ENCODE measurements at places on chromosomes 2 and 18.
A peak's percentile ranks its signal among the peaks of the same experiment; 100 is the strongest.

GRCh38 chr2:174193737-174194136 lies 54.6 kb downstream of the OLA1 start:
- no peak for DNase-seq

DNA sequence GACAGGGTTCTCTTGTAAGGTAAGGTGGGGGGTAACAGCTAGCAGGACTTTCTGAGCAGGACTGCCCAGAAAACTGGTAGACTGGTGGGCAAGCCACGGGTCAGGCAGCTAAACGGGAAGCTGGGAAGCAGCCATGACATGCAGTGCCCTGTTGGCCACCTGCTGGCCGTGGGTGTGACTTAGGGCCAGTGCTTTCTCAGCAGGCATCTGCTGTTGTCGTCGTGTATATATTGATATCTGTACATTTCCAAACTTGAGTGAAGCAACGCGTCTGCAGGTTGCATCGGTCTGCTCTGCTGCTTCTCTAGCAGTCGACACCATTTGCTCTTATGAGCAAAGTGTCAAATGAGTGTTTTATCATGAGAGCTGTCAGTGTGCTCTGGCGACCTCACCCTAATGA lies 31.0 kb downstream of the COA5 start:
- no peak for DNase-seq

DNA sequence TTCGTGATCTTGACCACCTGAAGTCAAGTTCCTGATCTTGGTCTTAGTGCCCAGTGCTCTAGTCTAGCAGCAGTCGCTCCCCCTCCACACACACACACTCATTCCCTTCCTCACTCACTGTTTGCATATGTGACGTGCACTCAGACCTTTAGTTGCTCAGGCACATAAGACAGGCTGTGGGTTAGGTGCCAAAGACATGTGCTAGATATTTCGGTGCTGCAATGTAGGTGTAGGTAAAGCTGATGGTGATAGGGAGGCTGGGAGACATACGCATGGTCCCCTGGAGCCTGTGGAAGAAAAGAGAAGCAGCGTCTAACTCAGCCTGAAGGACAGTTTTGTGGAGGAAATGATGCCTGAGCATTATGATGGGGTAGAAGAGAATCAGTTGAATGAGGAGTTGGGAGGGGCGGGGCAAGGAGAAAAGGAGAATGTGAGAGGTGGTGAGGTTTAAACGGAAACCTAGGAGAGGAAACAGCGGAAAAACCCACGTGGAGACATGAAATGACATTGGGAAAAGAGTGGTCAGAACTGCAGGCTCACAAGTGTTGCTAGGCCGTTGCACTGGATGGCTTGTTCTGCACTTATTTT lies 3.8 kb downstream of the TTC39C start:
- no peak for DNase-seq

DNA sequence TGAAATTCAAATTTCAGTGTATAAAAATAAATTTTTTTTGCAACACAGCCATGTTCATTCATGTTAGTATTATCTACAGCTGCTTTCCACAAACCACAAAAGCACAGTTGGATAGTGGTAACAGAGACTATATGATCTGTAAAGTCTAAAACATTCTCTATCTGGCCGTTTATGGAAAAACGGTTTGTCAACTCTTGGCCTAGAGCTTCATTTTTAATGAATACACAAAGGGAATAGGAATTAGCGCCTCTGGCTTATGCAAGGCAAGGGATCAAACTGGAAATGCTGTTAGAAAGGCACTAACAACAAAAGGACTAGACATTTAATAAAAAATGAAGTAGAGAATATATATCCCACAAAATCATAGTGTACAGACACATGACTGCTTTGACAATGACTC lies 211.9 kb downstream of the EXOC6B start:
- DNase-seq, result no peak

DNA sequence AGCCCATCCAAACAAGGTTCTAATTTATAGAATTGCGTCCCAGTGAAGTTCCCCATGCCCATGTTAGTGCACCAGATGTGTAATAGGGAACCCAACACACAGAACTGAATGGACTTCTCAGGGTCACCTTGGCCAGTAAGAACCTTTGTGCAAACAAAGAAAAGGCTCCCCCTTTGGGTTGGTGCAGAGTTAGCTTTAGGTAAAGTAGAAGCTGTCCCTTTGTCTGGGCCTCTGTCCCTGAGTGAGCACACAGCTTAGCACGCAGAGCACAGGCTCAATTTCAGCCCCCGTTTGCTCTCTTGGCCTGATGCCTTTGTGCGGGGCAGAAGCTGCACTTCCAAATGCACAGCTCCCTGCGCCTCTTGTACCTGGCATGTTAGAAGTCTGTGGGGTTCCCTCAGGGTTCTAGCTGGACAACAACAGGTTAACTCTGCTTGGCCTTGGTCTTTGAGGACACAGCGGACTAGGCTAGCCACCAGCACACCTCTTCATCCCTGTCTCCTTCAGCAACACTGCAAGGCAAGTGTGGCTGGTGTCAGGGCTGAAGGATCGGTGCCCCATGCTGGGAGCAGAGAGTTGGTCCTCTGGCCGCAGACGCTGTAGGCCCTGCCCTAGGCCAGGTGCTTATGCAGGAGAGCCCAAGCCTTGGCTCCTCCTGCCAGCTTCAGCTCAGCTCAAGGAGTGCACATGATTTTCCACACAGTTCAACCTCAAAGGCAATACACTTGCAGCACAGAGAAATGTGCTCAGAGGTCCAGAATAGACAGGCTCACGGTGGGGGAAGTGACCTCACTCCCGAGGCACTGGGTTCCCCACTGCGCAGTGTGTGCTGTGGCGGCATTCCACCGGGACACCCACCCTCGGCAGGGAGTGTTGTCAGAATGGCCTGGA lies 73.3 kb upstream of the FOSL2 start:
- DNase-seq, result no peak

- DNase-seq, result no peak
These were observed 132.2 kb upstream of the CXCR4 start for GRCh38 chr2:136250131-136250530.

- DNase-seq, result peak; percentile 49
These were observed 10.4 kb downstream of the TOGARAM2 start for GRCh38 chr2:28991460-28991859.

DNA sequence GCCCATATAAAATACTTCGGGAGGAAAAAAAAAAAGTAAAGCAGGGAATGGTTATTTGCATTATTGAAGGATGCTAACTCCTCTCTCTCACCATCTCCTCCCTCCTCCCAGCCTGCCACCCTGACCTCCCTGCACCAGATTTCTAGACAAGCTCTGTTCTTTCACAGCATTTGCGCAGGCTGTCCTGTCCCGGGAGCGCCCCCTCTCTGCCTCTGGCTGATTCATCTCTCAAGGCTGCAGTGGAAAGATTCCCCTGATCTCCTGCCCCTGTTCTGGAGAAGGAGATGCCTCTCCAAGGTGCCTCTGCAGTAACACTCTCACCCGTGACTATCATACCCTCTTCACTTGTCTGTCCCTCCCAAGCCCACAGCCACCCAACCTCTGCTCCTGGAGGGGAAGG lies 38.5 kb downstream of the COL4A4 start:
- DNase-seq, result peak; percentile 13

GRCh38 chr2:86617738-86618137 lies 5.9 kb downstream of the RNF103 start:
- DNase-seq, result no peak

- DNase-seq, result no peak
These were observed 34.6 kb upstream of the WDR75 start for GRCh38 chr2:189406586-189407233.

DNA sequence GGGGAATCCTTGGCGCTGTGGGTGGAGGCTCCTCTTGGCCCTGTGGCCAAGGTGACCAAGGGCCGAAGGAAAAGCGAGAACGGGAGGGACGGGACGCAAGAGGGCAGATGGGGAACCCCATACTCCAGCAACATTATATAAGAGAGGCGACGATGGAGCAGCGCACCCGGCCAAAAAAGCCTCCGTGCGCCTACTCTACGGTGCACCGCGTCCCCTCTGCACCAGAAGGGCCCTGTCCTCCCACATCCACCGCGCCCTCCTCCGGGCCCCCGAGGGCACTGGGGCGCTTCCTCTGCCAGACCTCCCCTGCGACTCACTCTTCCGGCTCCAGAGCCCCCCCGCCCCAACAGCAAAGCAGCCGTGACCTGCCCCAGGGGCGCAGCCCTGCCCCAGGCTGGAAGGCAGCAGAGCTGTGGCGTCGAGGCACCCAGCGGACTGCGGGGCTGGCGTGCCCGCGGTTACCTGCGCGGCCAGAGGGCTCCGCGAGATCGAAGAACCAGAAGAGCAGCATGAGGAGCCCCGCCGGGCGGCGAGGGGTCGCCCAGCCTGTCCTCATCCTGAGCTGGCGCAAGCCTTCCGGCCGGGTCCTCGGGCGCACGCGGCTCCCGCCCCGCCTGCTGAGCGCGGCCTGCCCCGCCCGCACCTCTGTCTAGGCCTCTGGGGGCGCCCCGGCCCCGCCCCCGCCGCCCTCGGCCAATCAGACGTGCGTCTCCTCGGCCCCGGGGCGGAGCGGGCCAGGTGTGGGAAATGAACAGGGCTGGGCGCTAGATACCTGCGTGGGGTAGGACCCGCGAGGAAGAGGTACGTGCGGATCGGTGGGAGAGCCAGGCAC lies 106.3 kb upstream of the CD302 start:
- DNase-seq, result peak; percentile 51

DNA sequence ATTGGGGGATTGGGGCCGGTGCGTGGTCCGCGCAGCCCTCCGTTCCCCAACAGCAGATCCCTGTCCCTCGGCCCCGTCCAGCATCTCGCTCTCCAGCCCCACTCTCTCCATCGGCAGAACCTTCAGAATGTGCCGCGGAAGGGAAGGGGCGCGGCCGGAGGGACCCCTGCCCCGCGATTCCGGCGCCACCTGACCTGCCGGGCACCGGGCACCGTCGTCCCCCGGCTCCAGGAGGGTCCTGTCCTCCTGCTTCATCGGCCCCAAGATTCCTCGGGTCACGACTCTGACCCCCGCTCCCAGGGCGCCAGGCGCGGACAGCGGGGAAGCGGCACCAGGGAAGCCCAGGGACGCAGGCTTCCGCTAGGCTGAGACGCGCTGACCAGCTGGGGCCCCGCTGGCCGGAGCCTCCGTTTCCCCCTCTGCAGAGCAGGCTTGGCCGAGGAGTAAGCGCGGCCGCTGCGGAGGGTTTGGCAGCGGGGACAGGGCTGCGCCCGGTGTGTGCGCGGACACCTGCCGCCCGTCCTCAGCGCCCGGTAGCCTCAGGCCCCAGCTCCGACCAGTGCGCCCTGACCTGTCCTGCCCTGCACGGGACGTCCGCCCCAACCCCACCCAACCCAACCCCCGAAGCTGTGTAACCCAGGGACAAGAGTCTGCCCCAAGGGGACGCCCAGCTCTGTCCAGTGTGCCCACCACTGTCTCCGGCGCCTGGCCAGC lies 16.8 kb upstream of the BOK start:
- DNase-seq, result no peak

DNA sequence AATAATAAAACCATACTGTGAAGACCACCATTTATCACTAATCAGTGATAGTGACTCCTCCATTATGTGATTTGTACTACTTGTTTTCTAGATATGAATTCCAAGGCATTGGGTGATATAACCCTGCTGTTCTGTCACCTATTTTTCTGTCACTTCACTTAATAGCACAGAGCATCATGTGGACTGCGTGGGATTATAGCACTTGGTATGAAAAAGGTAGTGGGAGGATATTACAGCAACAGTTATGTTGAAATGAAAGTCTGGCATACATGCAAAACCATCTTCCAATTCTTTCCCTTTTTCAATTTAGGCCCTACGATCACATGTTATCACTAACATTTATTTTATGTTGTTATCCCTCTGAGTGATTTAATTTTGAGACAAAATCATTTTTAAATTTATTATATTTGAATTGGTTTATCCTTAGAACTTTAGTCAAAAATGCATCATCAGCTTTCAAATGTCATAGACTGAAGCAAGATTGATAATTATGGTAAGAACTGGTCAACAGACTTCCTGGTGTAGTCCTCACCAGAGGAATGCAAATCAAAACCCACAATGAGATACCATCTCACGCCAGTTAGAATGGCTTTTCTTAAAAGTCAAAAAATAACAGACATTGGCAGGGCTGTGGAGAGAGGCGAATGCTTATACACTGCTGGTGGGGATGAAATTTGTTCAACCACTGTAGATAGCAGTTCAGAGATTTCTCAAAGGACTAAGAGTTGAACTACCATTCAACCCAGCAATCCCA lies 242.6 kb downstream of the IKZF2 start:
- no peak for DNase-seq

- DNase-seq, result no peak
These were observed 74.7 kb downstream of the NAB1 start for GRCh38 chr2:190723397-190724090.

- no peak for DNase-seq
These were observed 845 bp downstream of the EML4 start for GRCh38 chr2:42169874-42170521.

- DNase-seq, result no peak
These were observed 92.4 kb upstream of the DAPL1 start for GRCh38 chr2:158702740-158703139.

DNA sequence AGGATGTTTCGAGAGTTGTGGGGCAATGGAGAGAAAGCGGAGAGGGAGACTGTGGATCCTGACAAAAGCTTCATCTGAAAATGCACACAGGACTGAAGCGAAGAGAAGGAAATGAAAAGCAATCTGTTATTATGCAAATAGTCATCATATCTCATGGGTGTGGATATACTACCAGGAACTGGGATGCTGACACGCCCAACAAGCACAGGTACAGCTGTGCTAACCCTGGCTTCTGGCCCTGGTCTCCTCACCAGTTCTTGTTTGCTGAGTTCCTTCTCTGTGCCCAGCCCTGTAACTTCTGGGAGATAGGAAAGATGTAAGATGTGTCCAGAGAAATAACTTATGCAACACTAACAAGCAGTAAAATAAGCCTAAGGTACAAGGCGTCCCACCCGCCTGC lies 358.8 kb downstream of the CMPK2 start:
- peak; percentile 15 for DNase-seq

- no peak for DNase-seq
These were observed 51.4 kb upstream of the GPC1 start for GRCh38 chr2:240383871-240384700.

DNA sequence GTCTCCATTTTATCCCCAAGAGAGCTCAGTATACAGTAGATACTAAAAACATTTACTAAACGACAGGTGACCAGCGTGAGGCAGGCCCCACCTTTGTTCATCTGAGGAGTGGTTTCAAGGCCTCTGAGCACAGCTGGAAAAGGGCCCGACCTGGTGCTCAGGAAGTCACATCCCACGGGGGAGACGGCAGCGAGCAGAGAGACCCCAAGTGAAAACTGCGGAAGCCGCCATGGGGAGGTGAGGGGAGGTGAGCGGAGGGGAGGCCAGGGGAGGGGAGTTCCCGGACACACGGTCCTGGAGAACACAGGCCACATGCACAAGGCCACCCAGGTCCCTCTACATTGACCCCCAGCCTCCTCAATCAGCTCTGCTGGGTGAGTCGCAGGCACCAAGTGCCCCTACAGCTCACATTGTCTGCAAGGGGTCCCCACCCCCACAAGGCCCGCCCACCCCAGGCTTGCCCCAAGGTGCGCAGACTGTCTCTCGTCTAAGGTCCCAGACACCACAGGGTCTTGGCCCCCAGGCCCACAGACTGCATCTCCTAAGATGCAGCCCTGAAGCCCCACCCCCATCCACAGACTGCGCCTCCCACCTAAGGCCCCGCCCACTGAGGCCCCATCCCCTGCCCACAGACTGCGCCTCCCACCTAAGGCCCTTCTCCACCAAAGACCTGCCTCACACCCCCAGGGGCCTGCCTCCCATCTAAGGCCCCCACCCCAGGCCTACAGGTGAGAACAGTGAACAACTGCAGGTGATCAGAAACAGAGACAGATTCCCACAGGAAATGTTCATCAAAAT lies 19.1 kb downstream of the PARD6G start:
- DNase-seq, result no peak
